ENCODE measurements at places on chromosomes 4 and X.

DNA sequence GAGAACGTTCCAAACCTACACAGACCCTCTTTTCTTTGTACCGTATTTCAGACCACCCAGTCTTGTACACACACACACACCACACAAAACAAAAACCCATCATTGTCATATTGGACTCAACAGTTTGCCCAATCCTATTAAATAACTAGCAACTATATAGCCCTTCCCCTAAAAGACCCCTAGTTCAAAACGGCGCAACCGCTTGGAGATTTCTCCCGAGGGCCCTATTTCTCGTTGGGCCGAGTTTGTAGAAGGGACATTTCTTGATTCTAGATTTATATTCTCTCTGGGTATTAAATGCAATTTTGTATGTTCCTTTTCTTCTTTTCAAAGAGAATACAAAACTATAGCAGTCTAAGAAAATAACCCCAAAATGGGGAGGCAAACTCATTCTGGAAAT lies 547 bp upstream of the PDGFRA start:
- no peak for DNase-seq
- H3K36me3 ChIP-seq, result no peaks in the 10 kb centered on the region
- H3K27ac ChIP-seq, result no peak overlapping the region
- peaks cover 67% of the 10 kb centered on the region for H3K27me3 ChIP-seq
- peaks cover 18% of the 10 kb centered on the region for H3K4me1 ChIP-seq

- H3K36me3 ChIP-seq, result no peaks in the 10 kb centered on the region
- no peak overlapping the region for H3K27ac ChIP-seq
Measured at GRCh38 chrX:113551919-113552318, 711.3 kb upstream of the AMOT start.

DNA sequence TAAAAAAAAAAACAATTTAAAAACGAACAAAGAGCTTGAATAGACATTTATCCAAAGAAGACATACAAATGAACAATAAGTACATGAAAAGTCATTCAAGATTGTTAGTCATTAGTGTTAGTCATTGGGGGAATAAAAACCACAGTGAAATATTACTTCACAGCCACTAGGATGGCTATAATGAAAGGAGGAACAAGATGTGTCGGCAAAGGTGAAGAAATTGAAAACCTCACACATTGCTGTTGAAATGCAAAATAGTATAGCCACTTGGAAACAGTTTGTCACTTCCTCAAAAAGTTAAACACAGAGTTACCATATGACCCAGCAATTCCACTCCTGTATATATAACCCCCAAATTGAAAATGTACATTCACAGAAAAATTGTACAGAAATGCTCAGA lies 45.2 kb upstream of the SLC39A8 start:
- no peaks in the 10 kb centered on the region for H3K4me1 ChIP-seq
- DNase-seq, result no peak
- no peaks in the 10 kb centered on the region for H3K36me3 ChIP-seq
- no peak overlapping the region for H3K27ac ChIP-seq
- no peak overlapping the region for H3K4me3 ChIP-seq
- no peaks in the 10 kb centered on the region for H3K27me3 ChIP-seq

GRCh38 chr4:141501395-141501794 lies 135.0 kb upstream of the IL15 start:
- no peaks in the 10 kb centered on the region for H3K4me1 ChIP-seq
- no peak overlapping the region for H3K27ac ChIP-seq

DNA sequence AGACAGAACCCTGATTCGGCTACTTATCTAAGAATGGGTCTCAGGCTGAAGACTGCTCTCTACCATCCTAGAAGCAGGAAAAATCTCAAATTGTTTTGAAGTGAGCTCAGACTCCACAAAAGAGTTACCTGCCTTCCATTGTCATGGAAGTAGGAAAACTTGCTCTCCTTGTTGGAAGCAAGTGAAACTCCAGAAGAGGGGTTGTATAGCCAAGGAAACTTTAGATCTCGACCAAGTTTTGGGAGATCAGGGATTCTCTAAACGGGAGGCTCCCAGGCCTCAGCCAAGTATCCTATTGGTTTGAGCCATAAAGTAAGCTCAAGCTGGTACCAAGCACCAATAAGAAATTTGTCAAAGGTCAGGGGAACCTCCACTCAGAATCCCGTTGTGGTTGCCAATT lies 9.2 kb upstream of the FHDC1 start:
- no peak for DNase-seq
- H3K36me3 ChIP-seq, result no peaks in the 10 kb centered on the region

DNA sequence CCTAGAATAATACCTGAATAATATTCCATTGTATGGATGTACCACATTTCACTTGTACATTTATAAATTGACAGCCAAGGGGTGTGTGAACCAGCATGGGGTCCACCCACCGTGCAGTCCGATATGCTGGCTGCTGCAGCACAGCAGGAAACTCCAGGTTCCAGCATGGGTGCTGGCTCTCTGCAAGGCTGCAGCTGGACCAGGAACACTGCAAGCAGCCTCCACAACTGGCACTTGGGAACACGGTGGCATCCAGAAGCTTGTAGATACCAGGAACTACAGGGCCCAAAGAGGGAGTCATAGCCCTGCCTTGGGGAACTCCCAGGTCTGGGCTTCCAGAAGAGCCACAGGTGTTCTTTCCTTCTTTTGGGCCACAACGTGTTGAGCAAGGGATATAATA lies 91.2 kb downstream of the NXF2 start:
- no peak overlapping the region for H3K27ac ChIP-seq
- no peaks in the 10 kb centered on the region for H3K36me3 ChIP-seq

DNA sequence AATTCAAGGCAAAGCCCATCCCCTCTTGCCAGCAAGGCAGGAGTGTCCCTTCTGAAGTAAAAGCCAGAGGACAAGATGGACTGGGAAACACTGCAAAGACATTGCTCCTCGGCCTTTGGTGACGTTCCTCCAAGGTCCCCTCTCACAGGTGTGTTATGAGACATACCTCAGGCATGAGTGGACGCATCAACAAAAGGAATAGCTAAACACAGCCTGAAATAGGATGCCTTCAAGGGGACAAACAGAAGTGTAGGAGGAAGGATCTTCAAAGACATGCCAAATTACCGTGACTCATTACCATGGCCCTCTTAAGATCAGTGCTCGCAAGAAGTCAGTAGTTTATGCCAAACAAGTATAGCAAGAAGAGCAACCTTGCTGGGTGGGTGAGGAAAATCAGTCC lies 6.0 kb upstream of the IDS start:
- no peak for DNase-seq
- peaks cover 8% of the 10 kb centered on the region for H3K27me3 ChIP-seq
- H3K4me1 ChIP-seq, result no peaks in the 10 kb centered on the region
- H3K4me3 ChIP-seq, result no peak overlapping the region

DNA sequence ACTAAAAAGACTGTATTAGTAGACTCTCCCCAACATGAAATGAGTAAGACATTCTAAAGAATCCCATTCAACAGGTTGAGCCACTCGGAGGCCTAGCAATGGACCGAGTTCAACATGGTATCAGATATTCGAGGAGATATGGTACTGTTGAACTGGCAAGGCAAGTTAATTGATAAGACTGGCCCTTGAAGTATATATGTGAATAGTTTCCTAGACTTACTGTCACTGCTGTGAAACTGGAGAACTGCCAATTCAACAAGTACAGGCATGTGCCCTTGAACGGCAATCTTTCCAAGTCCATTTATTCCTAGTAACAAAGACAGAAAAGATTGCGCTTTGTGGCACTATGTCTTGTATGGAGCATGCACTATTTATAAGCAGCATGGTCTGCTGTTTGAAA lies 24.4 kb downstream of the FAT1 start:
- DNase-seq, result peak; percentile 22
- no peaks in the 10 kb centered on the region for H3K36me3 ChIP-seq
- no peaks in the 10 kb centered on the region for H3K27me3 ChIP-seq
- H3K27ac ChIP-seq, result peak overlapping the region; percentile 24
- H3K4me1 ChIP-seq, result no peaks in the 10 kb centered on the region

- DNase-seq, result no peak
- no peak overlapping the region for H3K4me3 ChIP-seq
- no peaks in the 10 kb centered on the region for H3K4me1 ChIP-seq
- H3K36me3 ChIP-seq, result no peaks in the 10 kb centered on the region
- H3K27ac ChIP-seq, result no peak overlapping the region
Measured at GRCh38 chr4:15162046-15162445, 159.8 kb downstream of the CPEB2 start.

DNA sequence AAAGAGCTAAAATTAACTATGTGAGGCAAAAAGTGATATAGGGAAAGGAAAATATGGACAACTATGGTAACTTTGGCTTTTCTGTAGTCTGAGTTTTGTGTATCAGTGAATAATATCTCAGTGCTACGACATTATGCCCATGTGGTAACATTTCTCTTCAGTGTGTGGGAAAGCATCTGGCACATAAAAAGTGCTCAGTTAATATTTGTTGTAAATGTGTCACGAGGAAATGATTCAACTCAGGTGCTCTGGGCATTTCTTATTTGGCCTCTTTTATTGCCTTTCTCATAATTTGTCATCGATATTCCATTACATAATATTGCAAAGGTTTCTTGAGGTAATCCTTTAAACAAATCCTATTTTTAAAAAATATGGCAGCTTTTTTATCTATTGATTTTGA lies 17.6 kb downstream of the OFD1 start:
- no peak overlapping the region for H3K4me3 ChIP-seq
- no peaks in the 10 kb centered on the region for H3K27me3 ChIP-seq
- no peaks in the 10 kb centered on the region for H3K4me1 ChIP-seq
- no peak overlapping the region for H3K27ac ChIP-seq

DNA sequence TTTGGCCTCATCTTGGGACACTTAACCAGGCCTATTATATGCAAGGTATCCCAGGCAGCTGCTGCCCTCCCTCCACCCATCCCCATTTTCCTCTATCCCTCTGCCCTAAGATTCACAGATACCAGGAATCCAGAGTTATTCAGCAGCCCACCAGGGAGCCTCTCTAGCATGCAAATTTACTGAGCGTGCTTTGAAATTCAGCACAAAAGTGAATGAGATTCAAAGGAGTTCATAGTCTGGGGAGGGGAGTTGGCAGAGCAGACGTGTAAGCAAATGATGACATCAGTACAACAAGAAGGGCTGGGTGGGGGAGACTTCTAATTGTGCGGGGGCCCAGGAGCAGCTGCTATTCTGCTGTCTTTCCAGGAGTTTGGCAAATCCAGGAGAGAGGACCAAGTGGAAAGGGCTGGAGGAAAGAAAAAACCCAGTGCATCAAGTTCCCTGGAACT lies 1.7 kb upstream of the MTM1 start:
- H3K4me3 ChIP-seq, result no peak overlapping the region
- no peaks in the 10 kb centered on the region for H3K4me1 ChIP-seq
- no peak for DNase-seq
- peaks cover 4% of the 10 kb centered on the region for H3K27me3 ChIP-seq
- no peak overlapping the region for H3K27ac ChIP-seq

DNA sequence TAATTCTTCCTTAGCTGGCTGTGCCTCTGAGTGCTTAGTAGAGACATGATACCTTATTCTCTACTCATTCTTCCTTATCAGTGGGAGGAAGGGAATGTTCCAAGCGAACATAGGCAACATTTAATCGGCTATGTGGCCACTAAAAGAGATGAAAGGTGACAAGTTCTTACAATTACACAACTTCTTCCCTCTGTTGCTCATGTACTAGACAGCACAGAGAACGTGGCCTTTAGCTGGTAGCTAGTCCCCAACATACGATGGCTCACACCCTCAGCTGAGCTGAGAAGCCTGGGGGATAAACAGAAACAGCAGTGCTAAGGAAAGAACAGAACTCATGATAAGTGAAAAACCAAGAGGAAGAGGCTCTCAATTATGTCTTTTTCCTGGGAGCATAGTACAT lies 52.2 kb downstream of the APOO start:
- no peak overlapping the region for H3K27ac ChIP-seq
- H3K36me3 ChIP-seq, result no peaks in the 10 kb centered on the region
- no peak for DNase-seq

GRCh38 chr4:40600850-40601249 lies 28.8 kb downstream of the RBM47 start:
- H3K27me3 ChIP-seq, result no peaks in the 10 kb centered on the region
- no peak overlapping the region for H3K4me3 ChIP-seq
- H3K27ac ChIP-seq, result peak overlapping the region; percentile 90
- peaks cover 6% of the 10 kb centered on the region for H3K36me3 ChIP-seq

DNA sequence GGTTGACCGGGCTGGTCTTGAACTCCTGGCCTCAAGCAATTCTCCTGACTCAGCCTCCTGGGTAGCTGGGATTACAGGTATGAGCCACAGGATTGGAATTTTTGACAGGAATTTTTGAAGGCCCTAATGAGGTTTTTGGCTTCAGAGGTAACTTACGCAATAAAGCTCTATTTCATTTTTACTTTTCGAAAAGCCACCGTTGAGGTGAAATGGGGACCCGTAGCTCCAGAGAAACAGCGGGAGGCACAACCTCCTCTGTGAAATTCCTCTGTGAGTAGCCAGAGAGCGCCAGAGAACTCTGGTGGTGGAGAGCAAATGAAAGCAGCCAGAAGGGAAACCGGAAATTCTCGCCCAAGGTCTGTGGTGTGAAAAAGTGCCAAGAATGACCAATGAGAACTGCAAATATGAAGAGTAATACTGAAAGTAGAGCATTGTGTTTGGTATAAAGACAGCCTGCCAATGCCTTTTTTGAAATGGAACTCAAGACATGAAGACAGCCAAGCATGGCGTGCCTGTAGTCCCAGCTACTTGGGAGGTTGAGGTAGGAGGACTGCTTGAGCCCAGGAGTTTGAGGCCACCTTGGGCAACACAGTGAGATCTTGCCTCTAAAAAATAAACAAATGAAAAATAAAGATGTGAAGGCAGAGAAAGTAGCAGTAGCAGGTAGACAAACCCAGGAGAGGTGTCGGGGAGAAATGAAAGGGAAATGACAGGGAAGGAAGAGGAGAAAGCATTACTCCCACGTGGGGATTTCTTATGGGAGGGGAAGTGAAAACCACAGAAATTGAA lies 33.0 kb upstream of the TMEM131L start:
- H3K4me3 ChIP-seq, result no peak overlapping the region
- no peak overlapping the region for H3K27ac ChIP-seq
- DNase-seq, result peak; percentile 92
- peaks cover 3% of the 10 kb centered on the region for H3K4me1 ChIP-seq
- H3K27me3 ChIP-seq, result no peaks in the 10 kb centered on the region

- peak overlapping the region; percentile 18 for H3K4me3 ChIP-seq
- peak; percentile 31 for DNase-seq
- no peak overlapping the region for H3K27ac ChIP-seq
- no peaks in the 10 kb centered on the region for H3K36me3 ChIP-seq
- H3K4me1 ChIP-seq, result peaks cover 7% of the 10 kb centered on the region
- H3K27me3 ChIP-seq, result no peaks in the 10 kb centered on the region
Measured at GRCh38 chr4:83109480-83110222, 4.9 kb downstream of the PLAC8 start.

- H3K4me3 ChIP-seq, result no peak overlapping the region
- no peaks in the 10 kb centered on the region for H3K36me3 ChIP-seq
- no peak overlapping the region for H3K27ac ChIP-seq
- H3K4me1 ChIP-seq, result no peaks in the 10 kb centered on the region
Measured at GRCh38 chrX:30892591-30892990, 3.5 kb upstream of the TAB3 start.

All from adrenal gland (tissue), 19 donors.